ENCODE measurements at places on chromosomes 16 and 17.

GRCh38 chr16:21281698-21282389, 3.8 kb upstream of the CRYM start:
- DNase-seq: no peak

DNA sequence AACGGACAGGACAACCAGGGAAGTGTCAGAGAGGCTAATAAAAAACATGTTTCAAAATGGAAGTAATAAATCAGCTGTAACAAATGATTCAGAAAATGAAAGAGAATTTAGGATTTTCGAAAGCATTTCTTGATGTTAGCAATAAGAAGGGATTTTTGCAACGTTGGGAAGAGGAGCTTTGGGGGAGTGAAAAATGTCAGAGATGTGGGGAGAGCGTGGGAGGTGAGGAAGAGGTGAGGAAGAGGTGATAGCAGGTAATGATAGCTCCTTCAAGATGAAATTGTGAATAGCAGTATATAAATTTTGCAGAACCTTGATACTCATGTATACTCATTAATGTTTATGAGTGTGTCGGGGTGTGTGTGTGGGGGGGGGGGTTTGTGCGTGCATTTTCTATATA, 76.2 kb upstream of the COX10 start:
- no peak for DNase-seq

DNA sequence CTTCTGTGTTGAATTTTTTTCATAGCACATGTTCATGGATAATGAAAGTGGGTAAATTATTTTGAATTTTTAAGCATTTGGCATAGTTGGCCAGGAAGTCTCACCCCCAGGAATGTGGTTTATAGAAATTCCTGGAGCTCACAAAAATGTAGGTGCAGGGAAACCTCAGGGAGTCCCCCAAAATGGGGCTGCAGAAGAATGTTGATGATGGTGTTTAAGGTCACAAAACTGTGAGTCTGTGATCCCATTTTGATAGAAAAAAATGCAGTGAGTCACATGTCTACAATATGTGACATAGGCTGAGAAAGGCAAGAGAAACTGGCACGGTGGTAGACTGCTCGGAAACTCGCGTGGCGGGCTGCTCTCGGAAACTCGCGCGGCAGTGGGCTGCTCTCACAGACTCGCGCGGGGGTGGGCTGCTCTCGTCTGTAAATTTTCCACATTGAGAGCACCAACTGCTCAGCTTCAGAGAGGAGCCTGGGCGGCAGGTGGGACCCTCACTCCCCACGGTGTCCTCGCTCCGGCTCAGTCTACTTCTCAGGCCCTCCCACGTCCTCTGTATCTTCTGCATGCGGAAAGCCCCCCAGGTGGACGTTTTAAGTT, 18.7 kb upstream of the MC1R start:
- no peak for DNase-seq

DNA sequence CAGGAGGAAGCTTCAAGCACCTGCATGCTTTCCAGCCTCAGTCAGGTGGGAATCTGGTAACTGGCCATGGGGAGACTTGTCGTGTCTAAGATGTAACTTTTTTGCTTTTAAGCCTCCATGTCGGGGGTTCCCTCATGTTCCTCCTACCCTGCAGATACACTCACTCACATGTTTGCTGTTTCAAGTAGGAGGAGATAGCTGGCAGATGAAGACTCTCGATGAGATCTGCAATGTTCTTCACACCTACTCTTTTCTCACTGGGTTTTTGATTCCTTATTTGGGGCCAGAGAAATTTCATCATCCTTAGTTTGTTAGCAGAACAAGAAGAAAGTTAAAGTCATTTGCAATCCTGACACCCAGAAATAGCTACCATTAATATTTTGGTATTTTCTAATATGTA, 24.7 kb downstream of the UTP4 start:
- no peak for DNase-seq

- no peak for DNase-seq
Measured at GRCh38 chr16:17827313-17827712, 356.6 kb upstream of the XYLT1 start.

GRCh38 chr17:74631468-74632450, 8.2 kb upstream of the CD300E start:
- no peak for DNase-seq

DNA sequence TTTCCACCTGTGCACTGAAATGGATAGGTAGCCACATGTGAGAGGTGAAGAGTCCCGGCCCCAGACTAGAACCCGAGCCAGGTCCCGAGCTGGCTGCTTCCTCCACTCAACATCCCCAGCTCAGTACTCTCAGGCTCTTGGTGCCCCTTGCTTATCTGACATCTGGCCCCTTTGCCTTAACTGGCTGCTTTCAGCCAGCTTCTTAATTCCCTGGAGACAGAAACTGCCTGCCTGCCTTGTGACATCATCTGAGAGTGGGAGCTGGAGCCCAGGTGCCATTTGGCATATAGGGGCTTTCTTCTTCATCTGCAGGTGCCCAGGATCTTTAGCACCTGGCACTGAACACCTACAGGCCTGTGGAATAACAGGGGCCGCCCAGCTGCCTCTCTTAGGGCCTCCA, 8.9 kb downstream of the CHAD start:
- DNase-seq: no peak

DNA sequence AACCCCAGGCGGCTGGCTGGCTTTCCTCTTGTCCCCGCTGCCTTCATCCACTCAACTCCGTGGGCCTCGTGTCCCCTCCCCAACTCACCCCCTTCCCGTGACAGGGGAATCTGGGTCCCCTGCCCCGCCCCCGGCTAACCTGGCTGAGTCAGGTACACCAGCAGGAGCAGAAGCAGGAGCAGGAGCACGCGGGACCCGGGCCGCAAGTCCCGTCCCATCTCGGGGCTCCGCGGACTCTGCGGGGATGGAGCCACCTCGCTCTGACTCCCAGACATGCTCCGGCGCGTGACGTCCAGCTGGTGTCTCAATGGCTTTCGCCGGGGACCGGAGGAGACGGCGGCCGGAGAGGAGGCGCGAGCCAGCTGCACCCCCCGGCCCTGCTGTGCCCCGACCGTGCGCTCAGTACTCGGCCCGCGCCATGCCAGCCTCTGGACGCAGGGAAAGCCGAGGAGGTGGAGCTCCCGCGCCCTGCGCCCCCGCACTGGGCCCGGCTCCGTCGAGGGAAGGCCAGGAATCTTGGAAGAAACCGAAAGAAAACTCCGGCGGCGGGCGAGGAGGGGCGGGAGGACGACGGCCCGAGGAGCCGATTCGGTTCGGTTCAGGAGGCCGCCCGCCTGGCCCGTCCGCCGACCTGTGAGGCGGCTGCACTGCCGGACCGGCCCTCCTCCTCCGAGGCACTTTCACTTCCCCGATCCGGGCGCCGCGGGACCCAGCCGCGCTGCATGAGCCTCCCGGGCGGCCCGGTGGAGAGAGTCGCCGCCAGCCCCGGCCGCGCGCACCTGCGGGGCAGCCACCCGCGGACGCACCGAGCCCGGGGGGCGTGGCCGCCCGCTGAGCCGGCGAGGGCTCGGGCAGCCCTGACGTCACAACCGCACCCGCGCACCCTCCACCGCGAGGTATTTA, at the start of the genes CXCL16 and ZMYND15:
CXCL16 (minus strand) TSS at position 807 of the 903 bp plus-strand sequence; CDS start at position 218, 589 bp downstream.
ZMYND15 (plus strand) TSS at position 712 of the 903 bp plus-strand sequence. CDS start 716 bp downstream, outside the sequence.
- DNase-seq: peak; percentile 66

GRCh38 chr17:34623856-34624766, 44.7 kb downstream of the TMEM132E start:
- no peak for DNase-seq

DNA sequence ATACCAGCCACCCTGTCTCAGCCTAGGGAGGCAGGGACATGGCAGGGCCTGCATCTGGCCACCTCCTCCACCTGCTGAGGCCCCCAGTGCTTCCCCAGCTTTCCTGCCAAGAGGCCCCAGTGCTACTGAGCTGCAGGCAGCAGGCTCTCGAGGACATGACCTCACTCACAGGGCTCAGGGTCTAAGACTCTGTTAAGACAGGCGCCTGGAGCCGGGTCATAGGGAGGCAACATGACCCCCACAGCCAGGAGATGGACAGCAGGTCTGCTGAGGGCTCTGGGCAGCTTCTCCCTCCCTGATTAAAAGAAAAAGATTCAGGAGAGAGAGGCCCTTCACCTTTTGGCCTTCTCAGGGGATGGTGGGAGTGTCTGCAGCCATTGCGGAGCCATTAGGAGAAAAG, 23.2 kb upstream of the FASN start:
- no peak for DNase-seq

DNA sequence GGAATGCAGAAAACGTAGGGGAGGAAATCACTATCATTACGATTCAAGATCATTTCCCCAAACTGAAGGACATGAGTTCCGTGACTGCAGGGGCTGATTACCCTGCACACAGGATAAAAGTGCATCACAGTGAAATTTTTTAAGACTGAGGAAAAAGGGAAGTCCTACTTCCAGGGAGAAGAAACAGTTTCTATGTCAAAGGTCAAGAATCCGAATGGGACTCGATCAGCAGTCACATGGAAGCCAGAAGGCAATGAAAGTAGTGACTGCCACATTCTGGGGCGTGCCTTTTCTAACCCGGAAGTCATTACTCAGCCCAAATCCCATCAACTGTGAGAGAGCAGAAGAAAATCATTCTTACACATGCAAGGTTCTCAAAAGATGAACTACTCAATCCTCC, 12.1 kb downstream of the ZZEF1 start:
- DNase-seq: no peak

- DNase-seq: no peak
Measured at GRCh38 chr17:80833952-80834892, 157.4 kb upstream of the CHMP6 start.

DNA sequence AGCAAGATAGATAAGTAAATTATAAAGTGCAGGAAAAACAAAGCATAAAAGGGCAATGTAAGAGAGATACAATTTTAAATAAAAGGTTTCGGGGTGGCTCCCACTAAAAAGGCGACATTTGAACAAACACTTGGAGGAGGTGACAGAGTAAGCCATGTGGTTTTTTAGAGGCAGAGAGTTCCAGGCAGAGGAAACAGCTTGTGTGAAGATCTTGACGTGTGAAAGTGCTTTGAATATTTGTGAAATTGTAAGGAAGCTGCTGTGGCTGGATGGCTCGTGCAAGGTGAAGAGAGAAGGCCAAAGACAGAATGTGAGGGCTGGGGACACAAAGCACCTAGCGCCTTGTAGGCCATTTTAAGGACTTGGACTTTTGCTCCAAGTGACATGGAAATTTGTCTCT, 28.6 kb upstream of the HYDIN start:
- no peak for DNase-seq
